ENCODE measurements at places on chromosomes 13 and 19.

DNA sequence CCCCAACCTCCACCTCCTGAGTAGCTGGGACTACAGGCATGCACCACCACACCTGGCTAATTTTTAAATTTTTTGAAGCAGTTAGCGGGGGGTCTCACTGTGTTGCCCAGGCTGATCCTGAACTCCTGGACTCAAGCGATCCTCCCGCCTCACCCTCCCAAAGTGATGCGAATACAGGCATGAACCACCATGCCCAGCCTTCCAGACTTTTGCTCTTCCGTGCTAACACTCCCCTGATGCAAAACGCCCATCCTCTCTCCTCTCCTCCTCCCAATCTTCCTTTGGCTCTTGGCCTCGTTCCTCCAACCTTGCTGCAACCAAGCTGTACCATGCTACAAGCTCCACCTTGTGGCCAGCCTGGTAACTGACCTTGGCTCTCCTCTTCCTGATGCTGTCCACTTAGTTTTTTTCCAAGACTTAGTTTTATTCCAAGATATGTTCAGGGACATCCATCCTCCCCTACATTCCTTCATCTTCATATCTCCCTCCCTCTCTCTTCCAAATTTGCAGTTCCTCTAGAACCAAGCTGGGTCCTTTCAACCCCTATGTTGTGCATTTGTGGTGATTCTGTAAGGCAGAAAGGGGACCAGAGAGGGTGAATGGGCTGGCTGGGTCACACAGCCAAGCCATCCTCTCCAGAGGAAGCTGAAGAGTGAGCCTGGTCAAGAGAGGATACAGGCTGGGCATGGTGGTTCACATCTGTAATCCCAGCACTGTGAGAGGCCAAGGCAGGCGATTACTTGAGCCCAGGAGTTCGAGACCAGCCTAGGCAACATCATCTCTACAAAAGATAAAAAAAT is 32.8 kb downstream of the TINCR start:
- DNase-seq: no peak

DNA sequence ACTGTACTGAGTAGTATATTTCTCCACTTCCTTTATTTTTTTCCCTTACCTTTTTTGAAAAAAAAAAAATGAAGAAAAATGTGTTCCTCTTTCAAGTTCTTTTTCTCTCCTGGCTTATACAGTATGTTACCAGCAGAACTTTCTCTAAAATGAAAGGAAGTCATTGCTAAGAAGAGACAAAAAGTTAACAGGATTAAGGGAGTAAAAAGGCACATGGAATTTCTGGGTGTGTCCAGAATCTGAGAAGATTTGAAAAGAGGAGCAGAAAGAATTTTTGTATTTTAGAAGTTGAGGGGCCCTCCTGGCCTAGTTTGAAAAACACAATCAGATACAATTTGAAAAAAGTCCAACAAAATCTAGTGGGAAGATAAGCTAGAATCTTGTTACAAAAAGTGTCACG is 21.0 kb upstream of the TRIM13 start:
- DNase-seq: no peak

DNA sequence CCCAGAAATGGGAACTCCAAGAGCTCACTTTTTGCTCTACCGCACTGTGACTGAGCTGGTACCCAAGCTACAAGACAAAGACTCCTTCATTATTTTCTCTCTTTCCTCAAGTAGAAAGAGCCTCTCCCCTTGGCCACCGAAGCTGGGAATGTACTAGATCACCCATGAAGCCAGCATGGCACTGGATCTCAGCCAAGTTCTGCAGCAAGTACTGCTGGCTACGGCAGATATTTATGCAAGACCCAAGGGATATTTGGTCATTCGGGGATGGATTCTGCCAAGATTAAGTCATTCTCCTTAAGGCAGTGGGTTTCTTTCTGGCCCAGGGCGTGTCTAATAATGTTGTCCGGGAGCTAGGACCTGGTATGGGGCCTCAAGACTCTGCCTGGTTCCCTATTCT is 633.5 kb downstream of the SLITRK1 start:
- no peak for DNase-seq

DNA sequence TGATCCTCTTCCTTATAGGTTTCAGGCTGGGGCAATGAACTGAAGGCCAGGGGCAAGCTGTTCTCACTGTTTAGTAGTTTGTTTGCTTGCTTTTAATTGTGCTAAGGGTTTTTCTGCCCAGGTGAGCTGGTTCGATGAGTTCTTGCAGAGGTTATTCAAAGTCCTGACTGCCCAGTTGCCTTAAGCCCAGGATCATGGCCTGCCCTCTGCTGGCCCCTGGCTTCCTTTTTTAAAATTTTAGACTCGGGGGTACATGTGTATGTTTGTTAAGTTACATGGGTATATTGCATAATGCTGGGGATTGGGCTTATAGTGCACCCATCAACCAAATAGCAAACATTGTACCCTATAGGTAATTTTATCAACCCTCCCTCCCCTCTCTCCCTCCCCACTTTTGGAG is 65.7 kb downstream of the ZNF536 start:
- no peak for DNase-seq

- DNase-seq: no peak
Observed at GRCh38 chr13:76331943-76332712, 554.1 kb downstream of the KCTD12 start.

- DNase-seq: no peak
Observed at GRCh38 chr19:9205501-9206113, 13.8 kb downstream of the OR7D4 start.

DNA sequence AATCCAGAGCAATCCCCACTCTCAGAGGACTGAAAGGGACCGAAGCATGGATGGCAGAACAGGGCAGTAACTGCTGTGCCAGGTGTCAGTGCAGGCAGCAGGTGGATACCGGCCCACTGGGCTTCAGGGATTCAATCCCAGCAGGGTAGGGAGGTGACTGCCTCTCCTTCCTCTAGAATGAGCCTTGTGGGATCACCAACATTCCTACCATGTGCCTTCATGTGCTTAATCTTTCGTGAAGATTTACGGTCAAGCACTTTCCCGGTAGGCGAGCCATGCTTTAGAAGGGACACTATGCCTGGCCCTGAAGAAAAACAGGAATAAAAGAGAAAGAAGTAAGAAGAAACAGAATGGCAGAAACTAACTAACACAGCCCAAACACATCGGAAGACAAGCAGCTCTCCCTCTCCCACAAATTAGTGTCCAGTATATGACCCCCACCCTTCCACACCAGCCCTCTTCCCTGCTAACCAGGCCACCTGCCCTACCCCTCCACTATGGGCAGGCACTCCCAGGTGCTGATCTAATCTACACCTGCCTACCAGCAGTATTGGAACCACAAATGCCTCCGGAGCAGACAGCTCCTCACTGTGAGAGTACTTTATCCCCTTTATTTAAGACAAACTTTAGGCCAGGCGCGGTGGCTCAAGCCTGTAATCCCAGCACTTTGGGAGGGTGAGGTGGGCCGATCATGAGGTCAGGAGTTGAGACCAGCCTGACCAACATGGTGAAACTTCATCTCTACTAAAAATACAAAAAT is 162.5 kb downstream of the NUFIP1 start:
- DNase-seq: no peak

- DNase-seq: no peak
Observed at GRCh38 chr19:29764361-29764760, 47.4 kb upstream of the CCNE1 start.

GRCh38 chr19:18906605-18907519 is 10.9 kb upstream of the CERS1 start:
- no peak for DNase-seq

DNA sequence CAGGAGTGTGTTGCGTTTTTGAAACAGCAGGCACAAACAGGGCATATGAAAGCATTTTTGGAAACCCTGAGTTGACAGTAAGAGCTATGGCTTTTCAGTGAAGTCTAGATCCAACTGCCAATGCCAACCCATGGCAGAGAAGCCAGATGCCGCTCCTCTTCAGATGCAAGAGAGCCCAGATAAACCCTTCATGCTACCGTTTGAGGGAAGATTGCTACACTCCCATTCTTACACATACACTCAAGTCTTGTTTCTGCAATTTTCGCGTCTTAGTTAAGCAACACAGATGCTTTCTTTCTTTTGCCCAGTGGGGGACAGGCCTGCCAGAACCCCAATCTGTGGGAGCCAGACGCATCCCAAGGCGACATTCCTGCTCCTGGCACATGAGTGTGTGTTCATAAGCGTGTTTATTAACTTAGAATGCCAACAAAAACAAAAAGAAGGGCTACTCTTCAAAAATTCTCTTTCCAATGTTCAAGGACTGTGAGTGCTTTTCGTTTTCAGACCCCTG is 10.4 kb downstream of the BORCS8 start:
- no peak for DNase-seq

- DNase-seq: no peak
Observed at GRCh38 chr19:29618871-29619270, 12.8 kb downstream of the POP4 start.

DNA sequence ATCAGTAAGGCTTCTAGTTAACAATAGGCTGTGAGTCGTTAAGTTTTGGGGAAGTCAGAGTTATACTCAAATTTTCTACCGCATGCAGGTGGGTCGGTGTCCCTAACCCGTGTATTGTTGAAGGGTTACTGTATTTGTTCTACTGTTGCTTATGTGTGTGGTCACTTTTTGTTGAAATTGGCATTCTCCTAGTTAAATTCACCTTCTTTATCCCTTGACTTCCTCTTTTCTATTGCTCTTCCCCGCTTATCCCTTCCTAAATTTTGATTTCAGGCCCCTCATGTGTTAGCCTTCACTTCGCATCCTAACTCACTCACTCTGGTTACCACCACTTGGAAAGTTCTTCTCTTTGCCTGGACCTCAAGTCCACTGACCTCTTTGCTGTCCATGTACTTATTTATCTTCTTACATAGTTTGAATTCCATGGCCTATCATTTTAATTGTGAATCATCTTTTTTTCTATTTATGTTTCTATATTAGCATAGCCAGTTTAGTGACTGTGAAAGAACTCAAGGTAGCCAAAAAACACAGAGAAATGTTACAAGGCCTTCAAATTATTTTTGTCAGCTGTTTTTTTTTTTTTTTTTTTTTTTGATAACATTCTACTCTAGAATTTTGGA is 52.9 kb downstream of the NDFIP2 start:
- no peak for DNase-seq

DNA sequence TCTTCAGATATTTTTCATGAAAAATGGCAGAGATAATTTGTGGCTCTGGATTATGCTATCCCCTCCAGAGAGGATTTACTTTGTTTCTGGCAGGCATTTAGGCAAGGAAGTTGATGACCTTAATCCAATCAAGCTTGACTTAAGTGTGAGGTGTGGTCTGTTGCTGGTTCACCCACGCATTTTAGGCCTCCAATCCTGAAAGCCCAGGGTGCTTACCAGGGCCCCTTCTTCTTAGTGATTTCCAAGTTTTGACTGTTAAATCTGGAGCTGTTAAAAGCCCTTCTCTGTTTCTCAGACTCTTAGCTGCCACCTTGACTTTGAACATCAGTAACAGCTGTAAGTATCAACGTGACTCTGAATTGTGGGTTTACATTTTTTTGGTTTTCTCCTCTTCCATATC is 161.8 kb downstream of the DNAJC15 start:
- no peak for DNase-seq

DNA sequence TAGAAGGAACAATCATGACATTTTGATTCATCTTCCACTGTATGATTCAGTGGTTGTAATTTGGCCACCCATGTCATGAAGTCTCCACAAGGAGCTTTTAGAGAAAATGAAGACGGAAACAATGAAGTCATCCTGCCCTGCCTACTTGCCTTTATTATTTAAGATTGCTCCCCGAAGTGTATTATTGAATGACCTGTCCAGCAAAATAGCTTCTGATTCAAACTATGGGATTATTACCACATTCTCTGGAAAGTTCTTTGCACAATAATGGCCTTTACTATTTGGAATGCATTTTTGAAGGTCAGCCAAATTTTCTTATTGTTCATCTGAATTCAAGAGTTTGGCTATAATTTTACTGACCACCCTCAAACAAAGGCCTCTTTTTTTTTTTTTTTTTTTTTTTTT is 77.8 kb upstream of the RFC3 start:
- no peak for DNase-seq

GRCh38 chr19:39525205-39525604 is 7.4 kb downstream of the EID2B start:
- no peak for DNase-seq

GRCh38 chr13:113945857-113946408 is 27.9 kb downstream of the C13orf46 start:
- DNase-seq: no peak

GRCh38 chr19:43636121-43636683 is 3.4 kb downstream of the CADM4 start:
- no peak for DNase-seq

DNA sequence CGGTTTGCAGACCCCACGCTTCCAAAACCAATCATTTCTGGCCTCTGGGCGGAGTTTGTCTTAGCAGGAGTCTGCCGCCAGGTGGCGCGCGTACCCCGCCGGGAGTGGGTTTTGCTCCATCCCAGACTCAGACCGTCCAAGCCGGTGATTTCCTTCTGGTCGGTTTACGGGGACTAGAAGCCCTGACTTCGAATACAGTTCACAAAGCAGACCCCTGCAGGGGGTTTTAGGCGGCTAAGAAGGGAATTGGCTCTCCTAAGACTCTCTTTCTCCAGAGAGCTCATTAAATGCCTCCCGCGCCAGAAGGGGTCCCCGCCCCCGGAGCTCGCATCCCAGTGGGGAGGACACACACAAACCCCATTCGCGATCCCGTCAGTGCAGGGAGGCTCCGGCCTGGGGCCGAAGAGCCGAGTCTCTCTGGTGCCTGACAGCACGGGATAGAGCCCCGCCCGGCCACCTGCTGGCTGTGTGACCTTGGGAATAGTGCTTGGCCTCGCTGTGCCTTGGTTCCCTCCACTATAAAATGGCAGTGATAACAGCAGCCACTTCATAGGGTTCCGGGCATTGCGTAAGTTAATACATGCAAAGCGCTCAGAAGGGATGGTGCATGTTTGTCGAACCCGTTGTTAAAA is 8.6 kb upstream of the NUP62 start:
- no peak for DNase-seq

DNA sequence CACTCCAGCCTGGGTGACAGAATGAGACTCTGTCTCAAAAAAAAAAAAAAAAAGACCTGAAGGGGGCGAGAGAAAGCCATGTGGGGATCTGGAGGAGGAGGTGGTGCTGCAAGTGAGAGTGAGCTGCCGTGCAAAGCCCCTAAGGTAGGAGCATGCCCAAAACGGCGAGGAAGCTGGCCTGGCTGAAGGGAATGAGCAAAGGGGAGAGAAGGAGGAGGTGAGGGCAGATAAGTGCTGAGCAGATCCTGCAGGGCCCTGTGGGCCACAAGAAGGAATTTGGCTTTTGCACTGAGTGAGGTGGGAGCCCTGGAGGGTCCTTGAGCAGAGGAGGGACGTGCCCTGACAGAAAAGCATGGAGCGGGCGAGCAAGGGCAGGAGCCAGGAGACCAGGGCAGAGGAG is 19.4 kb upstream of the ADGRE5 start:
- DNase-seq: no peak

DNA sequence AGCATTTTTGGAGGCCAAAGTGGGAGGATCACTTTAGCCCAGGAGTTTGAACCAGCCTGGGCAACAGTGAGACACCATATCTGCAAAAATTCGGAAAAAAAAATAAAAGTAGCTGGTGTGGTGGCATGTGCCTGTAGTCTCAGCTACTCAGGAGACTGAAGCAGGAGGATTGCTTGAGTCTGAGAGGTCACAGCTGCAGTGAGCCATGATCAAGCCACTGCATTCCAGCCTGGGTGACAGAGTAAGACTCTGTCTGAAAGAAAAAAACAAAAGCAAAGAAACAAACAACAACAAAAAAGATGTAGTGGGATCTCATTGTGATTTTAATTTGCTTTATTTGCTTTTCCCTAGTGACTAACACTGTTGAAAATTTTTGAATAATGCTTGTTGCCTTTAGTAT is 394.7 kb upstream of the KLHL1 start:
- no peak for DNase-seq
